ENCODE measurements at places on chromosomes 1 and 21. TPM values are rescaled to one million over a fixed set of nuclear protein-coding genes. Genes with fewer than 3 reads are reported as not detected.

CTSK gene
- total RNA-seq = 87.5 TPM

XCL2 gene
- total RNA-seq = not detected

TAF1A gene
- total RNA-seq = 3.9 TPM

DCDC2B gene
- not detected for total RNA-seq

CHD5 gene
- total RNA-seq = 0.44 TPM

DDAH1 gene
- total RNA-seq = 15.6 TPM

RNU1-2 gene
- total RNA-seq = under 0.01 TPM

OR10X1 gene
- total RNA-seq = not detected

SLAMF6 gene
- total RNA-seq = not detected

LRRC71 gene
- total RNA-seq = not detected

PGLYRP4 gene
- not detected for total RNA-seq
